ENCODE measurements at places on chromosomes 4 and X. TPM values are rescaled to one million over a fixed set of nuclear protein-coding genes. Genes with fewer than 3 reads are reported as not detected.

- peak; percentile 87 for ATAC-seq
These were observed 931.0 kb upstream of the INTU start for GRCh38 chr4:126701756-126702155.

Gene CLDN2
- 0.52 TPM for total RNA-seq

GRCh38 chrX:9312922-9313867 is 151.7 kb upstream of the TBL1X start:
- ATAC-seq = no peak

DNA sequence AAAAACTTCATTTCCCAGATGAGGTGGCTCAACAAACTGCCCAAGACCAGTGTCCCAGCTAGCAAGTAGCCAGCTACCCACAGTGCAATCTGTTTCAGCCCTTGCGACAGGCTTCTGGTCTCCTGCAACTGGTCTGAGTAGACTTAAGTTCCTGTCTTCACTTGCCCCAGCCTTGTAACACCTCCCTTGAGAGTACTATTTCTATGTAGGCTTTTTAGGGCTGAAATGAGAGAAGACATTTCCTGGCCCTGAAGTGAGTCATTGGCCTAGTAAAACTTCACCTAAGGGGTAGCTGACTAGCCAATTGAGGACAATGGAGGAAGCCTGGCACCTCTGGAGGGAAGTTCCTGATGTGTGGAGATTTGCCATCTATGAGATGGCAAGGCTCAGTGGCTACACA is 80.1 kb upstream of the STIM2 start:
- ATAC-seq = no peak

Gene ARHGAP4
- 5.0 TPM for total RNA-seq

Gene DUX4
- total RNA-seq = 0.34 TPM

DNA sequence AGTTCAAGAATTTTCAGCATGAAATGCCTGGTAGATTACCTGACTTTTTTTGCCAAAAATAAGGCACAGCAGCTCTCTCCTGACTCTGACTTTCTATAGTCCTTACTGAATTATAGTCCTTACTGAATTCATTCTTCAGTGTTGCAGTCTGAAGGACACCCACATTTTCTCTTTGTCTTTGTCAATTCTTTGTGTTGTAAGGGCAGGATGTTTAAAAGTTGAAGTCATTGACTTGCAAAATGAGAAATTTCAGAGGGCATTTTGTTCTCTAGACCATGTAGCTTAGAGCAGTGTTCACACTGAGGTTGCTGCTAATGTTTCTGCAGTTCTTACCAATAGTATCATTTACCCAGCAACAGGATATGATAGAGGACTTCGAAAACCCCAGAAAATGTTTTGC is 168.0 kb downstream of the SOWAHB start:
- no peak for ATAC-seq

- no peak for ATAC-seq
These were observed 189.9 kb downstream of the STPG2 start for GRCh38 chr4:97953171-97953941.

Gene CDKL5
- 1.6 TPM for total RNA-seq

- ATAC-seq = no peak
These were observed 1080.4 kb upstream of the INTU start for GRCh38 chr4:126552321-126552720.

DNA sequence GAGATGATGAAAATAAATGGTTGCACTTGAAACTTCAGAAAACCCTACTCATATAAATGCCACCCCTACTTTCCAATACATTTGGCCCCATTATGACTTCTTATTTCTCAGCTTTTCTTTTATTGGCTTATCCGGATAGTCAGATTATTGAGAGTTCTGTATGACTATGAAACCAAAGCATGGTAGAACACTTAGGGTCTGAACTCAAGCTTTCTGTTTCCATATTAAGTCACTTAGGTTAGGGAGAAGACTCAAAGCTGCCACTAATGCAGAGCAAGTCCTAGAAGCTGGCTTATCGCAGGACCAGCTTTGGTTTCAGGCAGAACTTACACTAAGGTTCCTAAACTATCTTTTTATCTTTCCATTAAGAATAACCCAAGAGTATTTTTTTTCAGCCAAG is 229.9 kb upstream of the CPEB2 start:
- no peak for ATAC-seq

DNA sequence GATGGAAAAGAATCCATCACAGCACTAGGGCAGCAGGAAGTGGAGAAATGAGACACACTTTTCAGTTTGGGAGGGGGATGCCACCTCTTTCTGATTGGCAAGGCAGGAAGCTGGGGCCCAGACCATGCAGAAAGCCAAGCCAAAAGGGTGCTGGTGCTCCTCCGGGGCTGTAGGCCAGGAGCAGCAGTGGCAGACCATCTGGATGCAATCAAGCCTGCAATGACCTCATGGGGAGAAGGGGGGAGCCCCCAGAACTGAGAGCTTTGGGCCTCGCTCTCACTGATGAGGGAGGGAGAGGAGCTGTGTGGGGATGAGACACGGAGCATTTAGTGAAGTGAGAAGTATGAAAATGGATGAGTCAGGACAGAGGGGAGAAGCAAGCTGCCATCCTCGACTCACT is 141.3 kb upstream of the NALF2 start:
- ATAC-seq = peak; percentile 26

- ATAC-seq = no peak
These were observed 1.9 kb downstream of the SLC10A3 start for GRCh38 chrX:154488336-154489075.

DNA sequence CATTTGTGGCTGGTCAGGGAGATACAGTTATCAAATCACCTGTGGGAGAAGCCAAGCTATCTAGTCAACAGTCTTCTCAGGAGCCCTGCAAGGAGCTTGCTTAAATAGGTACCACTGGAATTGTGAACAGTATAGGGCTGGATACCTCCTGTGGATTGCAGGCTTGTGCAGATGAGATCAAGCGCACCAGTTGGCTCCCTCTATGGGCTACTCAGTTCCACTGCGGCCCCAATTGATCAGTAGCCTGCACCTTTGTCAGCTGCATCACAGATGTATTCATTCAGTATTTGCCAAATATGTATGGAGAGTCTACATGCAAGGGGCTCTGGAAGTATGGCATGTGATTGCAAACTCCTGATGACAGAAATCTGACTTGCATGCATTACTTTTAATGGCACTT is 28.6 kb downstream of the TEX13A start:
- peak; percentile 66 for ATAC-seq
